KBM-7 (cell line): ENCODE measurements at places on chromosomes 12 and 14.
A peak's percentile ranks its signal among the peaks of the same experiment; 100 is the strongest.

GRCh38 chr12:2844786-2845185, 10.0 kb upstream of the NRIP2 start:
- DNase-seq, result no peak

DNA sequence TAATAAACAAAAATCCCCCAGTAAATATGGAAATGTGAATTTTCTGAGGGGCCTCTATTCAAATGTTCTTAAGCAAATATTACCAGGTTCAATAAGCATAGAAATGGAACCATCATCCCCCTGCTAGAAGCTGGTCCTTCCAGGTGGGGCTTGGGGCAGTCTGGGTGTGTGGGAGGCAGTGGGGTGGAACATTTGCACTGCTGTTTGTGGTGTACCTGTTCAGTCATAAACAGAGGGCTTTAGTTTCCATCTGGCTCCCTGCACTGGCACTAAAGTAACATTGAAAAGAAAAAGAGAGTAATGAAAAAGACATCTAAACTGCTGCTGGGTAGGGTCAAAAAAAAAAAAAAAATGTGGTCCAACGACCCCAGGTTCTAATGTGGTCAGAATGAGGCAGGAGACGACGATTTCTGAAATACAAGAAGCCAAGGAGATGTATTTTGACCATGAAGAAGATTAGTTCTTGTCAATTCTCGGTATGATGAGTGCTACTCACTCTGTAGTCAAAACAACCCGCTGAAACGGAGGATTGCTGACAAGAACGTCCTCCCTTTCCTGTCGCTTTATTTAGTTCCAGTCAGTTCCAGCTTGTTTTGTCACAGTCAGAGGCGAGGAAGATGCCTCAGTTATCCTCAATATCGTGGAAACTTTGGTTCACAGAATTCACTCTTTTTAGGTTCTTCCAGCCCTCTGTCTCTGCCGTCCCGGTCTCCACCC, 44.2 kb upstream of the MANSC4 start:
- no peak for DNase-seq

- no peak for DNase-seq
Observed at GRCh38 chr12:85820101-85820500, 16.1 kb downstream of the RASSF9 start.

GRCh38 chr12:27012239-27012981, 1.8 kb downstream of the TM7SF3 start:
- no peak for DNase-seq

DNA sequence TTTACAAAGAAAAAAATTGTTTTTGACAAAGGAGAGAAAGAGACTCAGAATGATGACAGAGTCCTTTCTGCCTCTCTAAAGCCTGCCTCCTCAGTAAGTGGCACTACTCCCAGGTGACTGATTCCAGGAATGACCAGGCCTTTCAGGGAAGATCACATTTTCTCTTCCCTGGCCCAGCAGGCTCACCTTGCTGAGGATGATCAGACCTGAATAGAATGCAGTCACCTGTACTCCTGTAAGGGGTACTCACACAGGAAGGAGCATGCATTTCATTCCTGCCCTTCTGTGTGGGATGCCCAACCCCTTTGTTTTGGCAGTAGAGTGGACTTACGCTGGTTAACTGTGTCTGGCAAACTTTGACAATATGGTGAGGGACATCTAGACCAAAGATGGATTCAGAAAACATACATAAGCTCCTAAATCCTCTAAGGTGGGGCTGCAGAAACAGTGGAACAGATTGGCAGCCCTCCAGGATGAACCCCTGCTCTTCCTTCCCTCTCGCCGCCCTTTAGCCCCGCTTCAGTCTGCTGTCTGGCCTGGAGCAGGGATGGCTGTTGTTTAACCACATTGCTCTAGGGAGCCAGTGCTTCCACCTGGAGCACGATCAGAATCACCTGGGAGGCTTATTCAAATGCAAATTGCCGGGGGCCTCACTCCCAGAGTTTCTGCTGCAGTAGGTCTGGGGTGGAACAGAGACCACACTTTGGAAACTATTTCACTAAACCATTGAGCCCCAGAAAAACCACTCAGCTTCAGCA, 29.8 kb downstream of the ERG28 start:
- no peak for DNase-seq

- DNase-seq, result peak; percentile 49
Observed at GRCh38 chr14:32259368-32260013, 56.4 kb upstream of the RNU6-8 start.

DNA sequence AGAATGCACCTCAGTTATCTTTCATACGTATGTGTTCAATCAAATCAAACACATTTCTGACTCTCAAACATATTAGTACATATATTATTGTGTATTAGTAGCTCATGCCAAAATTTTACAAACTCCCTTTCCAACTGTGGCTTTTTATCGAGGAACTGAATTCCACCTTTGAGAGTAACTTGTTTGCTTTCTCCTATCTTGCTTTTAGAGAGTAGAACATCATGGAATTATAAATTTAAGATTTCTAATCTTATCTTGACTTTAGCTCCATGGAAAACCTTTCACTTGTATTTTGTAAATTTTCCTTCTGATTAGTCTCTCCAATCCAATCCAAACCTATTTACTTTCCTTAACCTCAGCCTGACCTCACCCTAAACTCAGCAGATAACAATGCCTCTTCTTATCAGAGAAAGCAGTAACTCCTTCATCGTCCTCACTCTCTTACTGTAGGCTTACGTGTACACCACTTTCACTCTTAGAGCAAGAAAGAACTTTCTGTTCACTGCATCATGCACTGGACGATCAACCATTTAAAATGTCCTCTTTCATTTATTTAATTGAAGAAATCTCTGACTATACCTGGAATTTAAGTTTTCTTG, 164.5 kb downstream of the TMTC3 start:
- DNase-seq, result no peak

GRCh38 chr12:45244561-45245343, 28.9 kb downstream of the ANO6 start:
- DNase-seq, result no peak

DNA sequence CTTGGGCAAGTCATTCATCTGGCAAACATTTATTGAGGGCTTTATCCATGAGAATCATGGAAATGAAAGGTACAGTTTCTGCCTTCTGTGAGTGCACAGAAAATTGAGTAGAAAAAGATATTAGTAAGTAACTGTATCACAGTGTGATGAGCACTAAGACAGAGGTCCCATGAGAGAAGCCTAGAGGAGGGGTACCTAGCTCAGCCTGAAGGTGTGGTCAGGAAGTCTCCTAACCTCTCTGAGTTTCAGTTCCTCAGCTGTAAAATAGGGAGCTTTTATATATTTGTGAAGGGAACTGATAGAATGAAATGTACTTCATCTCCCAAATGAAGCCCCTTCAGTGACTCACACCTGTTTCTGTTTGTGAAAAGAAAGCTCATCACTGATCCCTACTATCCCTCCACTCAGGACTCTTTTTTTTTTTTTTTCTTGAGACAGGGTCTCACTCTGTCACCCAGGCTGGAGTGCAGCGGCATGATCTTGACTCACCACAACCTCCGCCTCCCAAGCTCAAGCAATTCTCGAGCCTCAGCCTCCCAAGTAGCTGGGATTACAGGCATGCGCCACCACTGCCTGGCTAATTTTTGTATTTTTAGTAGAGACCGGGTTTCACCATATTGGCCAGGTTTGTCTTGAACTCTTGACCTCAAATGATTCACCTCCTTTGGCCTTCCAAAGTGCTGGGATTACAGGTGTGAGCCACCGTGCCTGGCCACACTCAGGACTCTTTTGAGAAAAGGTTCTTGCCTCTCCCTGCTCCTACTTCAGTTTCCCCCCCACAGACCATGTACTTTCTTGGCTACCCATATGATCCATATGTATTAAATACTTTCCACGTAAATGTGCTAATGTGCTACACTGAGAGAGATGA, 93.7 kb upstream of the FUT8 start:
- no peak for DNase-seq

DNA sequence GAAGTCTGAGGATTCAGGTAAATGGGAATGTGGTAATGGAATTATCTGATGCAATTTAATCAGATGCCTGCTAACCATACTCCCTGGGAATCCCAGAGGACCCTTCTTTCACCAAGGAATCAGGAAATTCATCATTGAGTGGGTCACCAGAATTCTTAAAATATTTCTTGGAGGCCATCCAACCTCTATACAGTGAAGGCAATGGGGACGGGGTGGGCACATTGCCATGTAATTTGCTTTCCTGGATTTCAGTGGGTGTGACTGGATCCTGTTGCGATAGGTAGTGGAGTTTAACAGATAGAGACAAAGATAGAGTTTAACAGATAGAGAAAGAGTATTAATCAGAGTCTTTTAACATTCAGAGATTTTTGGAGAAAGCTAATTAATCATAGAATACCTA, 394.4 kb downstream of the DAD1 start:
- DNase-seq, result no peak

DNA sequence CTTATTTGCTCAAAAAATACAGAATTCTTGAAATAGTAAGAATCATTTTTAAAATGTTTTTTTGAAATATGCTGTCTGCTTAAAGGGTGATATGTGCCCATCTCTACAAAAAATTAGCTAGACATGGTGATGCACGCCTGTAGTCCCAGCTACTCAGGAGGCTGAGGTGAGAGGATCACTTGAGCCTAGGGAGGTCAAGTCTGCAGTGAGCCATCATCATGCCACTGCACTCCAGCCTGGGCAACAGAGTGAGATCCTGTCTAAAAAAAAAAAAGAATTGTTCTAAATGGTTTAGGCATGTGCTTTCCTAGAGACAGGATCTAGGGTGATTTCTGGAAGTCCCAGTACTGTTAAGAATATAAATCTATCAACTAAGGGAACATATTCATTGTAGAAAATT, 75.6 kb upstream of the HECTD1 start:
- DNase-seq, result no peak

DNA sequence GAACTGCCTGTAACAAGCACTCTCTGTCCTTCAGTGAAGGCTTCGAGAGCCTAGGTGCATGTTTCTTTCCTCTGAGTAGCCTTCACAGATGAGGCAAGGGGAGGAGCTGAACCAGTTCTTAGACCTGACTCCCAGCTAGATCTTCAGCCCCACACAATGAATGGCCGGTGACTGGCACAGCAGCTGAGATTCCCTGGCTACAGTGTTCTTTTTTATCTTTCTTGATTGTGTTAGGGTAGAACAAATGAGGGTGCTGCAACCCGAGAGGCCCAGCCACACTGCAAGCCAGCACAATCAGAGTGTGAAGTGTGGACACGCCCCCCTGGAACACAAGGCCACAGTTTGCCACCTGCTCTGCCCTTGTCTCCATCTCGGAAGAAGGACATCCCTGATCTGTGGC, 19.1 kb upstream of the COL2A1 start:
- DNase-seq, result no peak

DNA sequence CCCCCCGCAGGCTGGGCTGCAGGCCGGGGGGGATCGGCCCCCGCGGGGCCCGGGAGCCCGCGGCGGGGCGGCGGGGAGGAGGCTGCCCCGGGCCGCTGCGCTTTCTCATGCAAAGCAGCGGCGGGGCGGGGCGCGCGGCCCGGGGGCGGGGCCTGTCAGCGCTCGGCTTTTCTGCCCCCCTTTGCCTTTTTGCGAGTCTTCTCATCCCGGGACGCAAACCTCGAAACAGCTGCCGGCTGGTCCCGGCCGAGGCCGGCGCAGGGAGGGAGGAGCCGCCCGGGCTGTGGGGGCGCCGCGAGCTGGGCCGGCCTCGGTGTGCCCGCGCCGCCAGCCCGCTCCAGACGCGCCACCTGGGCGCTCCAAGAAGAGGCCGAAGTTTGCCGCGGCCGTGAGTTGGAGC, at the start of gene FZD10:
Gene FZD10 (plus strand): TSS at position 198 of the 400 bp plus-strand sequence. CDS start 479 bp downstream, outside the sequence.
- DNase-seq, result no peak

DNA sequence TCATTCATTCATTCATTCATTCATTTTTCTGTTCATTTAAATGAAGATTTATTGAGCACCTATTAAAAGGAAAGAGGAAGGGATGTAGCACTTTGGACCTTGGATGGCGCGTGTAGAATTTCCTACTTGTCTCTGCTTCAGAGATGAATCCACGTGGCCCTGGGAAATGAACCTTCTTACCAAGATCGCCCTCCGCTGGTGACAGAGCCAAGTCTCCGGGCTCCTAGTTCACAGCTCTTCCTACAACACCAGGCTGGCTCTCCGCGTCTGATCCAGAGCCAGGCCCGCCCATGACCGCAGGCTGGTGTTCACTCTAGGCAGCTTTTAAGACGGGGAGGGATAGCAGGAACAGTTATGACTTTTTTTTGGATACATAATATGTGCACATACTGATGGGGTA, 70.9 kb upstream of the PIWIL1 start:
- peak; percentile 2 for DNase-seq

DNA sequence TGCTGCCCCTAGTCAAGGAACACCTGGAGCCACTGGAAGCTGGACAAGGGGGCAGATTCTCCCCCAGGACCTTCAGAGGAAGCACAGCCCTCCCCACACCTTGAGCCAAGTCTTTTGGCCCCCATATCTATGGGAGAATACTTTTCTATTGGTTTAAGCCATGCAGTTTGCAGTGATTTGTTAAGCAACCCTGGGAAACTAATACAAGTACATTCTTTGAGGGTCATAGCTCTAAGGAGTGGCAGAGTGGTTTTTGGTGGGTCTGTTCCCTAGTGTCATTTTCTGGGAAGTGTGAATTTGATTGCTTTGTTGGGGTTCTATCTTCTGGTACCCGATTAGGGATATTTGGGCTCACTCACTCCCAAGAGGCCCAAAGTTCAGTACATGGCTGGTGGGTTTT, 50.8 kb upstream of the PTCSC3 start:
- no peak for DNase-seq

GRCh38 chr12:127343940-127344339, 923.0 kb upstream of the TMEM132C start:
- DNase-seq, result no peak

DNA sequence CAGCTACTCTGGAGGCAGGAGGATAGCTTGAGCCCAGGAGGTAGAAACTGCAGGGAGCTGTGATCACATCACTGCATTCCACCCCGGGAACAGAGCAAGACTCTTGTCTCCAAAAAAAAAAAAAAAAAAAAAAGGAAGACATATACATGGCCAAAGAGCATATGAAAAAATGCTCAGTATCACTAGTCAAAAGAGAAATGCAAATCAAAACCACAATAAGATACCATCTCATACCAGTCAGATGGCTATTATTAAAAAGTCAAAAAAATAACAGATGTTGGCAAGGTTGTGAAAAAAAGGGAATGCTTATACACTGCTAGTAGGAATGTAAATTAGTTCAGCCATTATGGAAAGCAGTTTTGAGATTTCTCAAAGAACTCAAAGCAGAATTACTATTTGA, 174.8 kb upstream of the ATF7IP start:
- DNase-seq, result no peak

GRCh38 chr14:23030936-23031335, 3.8 kb downstream of the PSMB5 start:
- DNase-seq, result no peak

- no peak for DNase-seq
Observed at GRCh38 chr14:93153121-93153520, 31.6 kb downstream of the MOAP1 start.

GRCh38 chr12:49089821-49090773, 4.5 kb downstream of the DHH start:
- DNase-seq, result peak; percentile 53

- no peak for DNase-seq
Observed at GRCh38 chr12:120175062-120175461, 19.5 kb downstream of the GCN1 start.

GRCh38 chr14:54529811-54530210, 20.1 kb downstream of the CGRRF1 start:
- DNase-seq, result no peak
